Skin of body (tissue), 3 donors: ENCODE measurements at places on chromosomes 12 and 14. TPM values are rescaled to one million over a fixed set of nuclear protein-coding genes. Genes with fewer than 3 reads are reported as not detected.

Gene ACRBP
- 0.99 TPM for total RNA-seq

Gene APOLD1
- total RNA-seq: 21.2 TPM

Gene SYT1
- 0.99 TPM for total RNA-seq

Gene TAS2R8
- total RNA-seq: not detected

Gene KCNMB4
- 4.1 TPM for total RNA-seq

Gene CLEC4E
- total RNA-seq: 0.79 TPM

Gene ZDHHC22
- under 0.01 TPM for total RNA-seq

Gene SPX
- 1.5 TPM for total RNA-seq

Gene PLEKHD1
- total RNA-seq: 0.20 TPM

Gene DLK1
- 114 TPM for total RNA-seq

Gene NR1H4
- total RNA-seq: 0.39 TPM

Gene USP44
- total RNA-seq: 0.99 TPM

Gene KRT79
- total RNA-seq: 68.7 TPM

Gene ACSS3
- 19.2 TPM for total RNA-seq

Gene MYF5
- total RNA-seq: 3.5 TPM

Gene SPATS2
- total RNA-seq: 24.6 TPM

Gene DEGS2
- total RNA-seq: 7.4 TPM

Gene CLEC4C
- total RNA-seq: 0.30 TPM

Gene ACIN1
- total RNA-seq: 93.9 TPM

Gene NUP107
- total RNA-seq: 47.2 TPM

Gene STXBP6
- total RNA-seq: 7.6 TPM

Gene CISTR
- total RNA-seq: not detected

Gene COCH
- total RNA-seq: 7.9 TPM
